OCI-M1 (cell line): ENCODE measurements at places on chromosomes 6 and 20.
A peak's percentile ranks its signal among the peaks of the same experiment; 100 is the strongest.

DNA sequence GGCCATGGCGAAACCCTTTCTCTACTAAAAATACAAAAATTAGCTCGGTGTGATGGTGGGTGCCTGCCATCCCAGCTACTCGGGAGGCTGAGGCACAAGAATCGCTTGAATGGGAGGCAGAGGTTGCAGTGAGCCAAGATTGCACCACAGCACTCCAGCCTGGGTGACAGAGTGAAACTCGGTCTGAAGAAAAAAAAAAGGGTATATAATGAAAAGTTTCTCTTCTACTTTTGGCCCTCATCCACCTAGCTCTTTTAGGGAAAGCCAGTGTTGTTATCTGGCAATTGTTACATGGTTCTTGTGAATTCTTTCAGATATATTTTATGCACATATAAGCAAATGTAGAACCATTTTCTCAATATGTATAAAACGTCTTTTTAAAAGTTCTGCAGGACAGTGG lies 19.0 kb downstream of the KIF3B start:
- DNase-seq, result no peak

GRCh38 chr6:137092018-137092417 lies 47.3 kb upstream of the IL20RA start:
- peak; percentile 18 for DNase-seq

GRCh38 chr6:143005816-143006215 lies 54.9 kb upstream of the AIG1 start:
- DNase-seq, result no peak

- DNase-seq, result no peak
Observed at GRCh38 chr6:164206807-164207423, 792.4 kb downstream of the QKI start.

GRCh38 chr6:132937466-132937906 lies 123.1 kb downstream of the RPS12 start:
- DNase-seq, result peak; percentile 78

GRCh38 chr6:166849749-166850183 lies 106.6 kb downstream of the RNASET2 start:
- no peak for DNase-seq

- DNase-seq, result peak; percentile 88
Observed at GRCh38 chr6:106997392-106998158, 23.0 kb upstream of the CD24 start.

DNA sequence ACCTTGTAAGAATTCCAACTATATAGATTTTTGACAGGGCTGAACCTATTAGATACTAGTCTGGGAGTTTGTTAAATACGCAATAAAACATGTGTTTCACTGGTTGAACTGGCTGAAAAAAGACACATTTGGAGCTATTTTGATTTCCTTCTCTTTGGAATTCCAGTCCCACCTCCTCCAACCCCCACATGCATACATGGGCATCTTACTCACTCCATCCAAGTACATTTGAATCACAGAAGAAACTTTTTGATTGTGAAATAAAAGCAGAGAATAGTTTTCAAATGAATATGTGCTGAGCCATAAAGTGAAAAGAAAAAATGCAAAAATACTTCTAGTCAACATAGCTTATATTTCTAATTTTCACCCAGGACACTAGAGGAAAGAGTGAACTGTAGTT lies 33.9 kb upstream of the STXBP5 start:
- no peak for DNase-seq

GRCh38 chr20:35497780-35498189 lies 31.7 kb downstream of the C20orf173 start:
- no peak for DNase-seq

- peak; percentile 50 for DNase-seq
Observed at GRCh38 chr20:12660918-12661317, 347.9 kb upstream of the SPTLC3 start.

GRCh38 chr6:82955841-82956240 lies 109.8 kb downstream of the UBE3D start:
- DNase-seq, result no peak

DNA sequence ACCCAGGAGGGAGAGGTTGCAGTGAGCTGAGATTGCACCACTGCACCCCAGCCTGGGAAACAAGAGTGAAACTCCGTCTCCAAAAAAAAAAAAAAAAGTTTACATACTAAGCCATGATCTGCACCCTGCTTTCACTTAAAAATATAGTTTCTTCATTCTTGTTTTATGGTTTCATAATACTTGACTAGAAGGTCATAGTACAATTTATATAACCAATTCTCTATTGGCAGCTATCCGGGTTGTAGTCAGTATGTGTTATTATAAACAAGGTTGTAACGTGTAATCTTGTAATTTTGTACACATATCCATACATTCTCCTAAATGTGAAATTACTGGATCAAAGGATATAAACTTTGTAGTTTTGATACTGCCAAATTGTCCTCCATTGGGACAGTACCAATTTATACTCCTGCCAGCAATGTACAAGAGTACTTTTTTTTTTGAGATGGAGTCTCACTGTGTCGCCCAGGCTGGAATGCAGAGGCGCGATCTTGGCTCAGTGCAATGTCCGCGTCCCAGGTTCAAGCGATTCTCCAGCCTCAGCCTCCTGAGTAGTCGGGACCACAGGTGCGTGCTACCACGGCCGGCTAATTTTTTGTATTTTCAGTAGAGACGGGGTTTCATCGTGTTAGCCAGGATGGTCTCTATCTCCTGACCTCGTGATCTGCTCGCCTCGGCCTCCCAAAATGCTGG lies 144.8 kb downstream of the GJA10 start:
- DNase-seq, result no peak

DNA sequence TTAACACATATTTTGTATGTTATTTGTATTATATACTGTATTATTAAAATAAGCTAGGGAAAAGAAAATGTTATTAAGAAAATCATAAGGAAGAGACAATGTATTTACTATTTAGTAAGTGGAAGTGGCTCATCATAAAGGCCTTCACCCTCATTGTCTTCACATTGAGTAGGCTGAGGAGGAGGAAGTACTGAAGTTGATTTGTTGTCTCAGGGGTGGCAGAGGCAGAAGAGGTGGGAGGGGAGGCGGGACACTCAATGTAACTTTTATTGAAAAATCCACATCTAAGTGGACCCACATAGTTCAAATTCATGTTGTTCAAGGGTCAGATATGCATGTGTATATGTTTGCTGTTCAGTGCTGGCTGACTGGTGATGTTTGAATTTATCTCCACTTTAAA lies 210.2 kb upstream of the CITED2 start:
- no peak for DNase-seq

DNA sequence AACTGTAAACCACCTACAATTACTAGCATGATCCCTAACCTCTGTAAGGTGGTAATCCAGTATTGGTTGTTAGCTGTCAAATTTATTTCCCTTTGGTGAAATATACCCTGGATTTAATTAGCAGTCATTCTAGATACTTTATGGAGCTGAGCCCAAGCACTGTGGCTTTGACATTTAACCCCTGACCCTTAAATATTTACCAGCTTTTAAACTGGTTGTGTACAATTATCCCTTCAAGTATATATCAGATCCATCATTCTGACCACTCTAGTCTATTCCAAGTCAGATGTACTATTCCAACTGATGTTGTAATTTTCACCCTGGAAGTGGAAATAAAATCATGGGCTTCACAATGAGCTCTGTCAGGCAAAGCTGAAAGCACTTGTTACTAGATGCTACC lies 229.6 kb downstream of the FOXC1 start:
- DNase-seq, result no peak

DNA sequence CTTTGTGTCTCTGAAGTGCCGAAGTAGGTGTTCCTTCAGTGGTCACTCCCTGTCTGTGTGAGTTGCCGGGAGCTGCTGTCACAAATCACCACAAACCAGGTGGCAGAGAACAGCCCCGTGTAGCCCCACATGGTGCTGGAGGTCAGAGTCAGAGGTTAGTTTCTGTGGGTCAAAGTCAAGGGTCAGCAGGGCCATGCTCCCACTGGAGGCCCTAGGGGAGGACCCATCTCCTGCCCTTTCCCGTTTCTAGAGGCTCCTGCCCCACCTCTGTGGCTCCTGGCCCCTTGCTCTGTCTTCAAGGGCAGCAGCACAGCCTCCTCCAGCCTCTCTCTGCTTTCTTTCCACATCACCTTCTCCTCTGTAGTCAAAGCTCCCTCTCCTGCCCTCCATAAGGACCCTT lies 264.3 kb downstream of the TAF4 start:
- no peak for DNase-seq

DNA sequence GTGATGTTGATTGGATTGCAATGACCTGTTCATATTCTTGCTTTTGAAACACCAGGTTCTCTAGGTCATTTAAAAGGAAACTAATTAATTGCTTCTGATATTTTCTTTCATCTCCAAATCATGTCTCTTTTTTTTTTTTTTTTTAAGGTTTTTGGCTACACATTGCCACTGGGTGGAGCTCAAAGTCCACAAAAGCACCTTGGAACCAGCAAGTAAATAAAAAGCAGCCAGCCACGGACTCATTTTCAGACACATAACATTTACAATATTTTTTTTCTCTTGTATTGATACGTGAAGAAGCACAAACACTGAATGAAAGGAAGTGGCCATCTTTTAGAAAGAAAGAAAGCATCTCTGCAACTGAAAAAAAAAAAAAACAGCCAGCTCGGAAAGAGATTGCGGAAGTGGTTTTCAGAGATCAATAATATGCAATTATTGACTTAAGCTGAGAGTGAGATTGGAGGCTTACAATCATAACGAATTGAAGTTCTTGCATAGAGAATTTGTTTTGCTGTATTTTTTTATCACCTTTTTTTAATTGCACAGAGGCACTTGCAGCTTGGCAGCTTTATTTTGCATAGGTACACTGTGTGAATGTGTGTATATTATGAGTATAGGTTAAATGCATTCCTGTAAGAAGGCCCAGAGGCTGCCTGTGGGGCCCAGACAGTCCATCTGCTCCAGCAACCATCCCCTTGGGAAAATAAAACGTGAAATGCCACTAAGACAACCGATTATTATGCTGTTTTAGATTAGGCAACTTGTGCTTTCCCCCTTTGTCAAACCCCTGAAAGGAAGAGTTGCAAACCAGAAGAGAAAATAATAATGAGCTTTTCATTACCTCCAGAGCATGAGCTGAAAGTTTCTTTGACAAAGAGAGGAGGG lies 28.2 kb downstream of the CGA start:
- peak; percentile 77 for DNase-seq

DNA sequence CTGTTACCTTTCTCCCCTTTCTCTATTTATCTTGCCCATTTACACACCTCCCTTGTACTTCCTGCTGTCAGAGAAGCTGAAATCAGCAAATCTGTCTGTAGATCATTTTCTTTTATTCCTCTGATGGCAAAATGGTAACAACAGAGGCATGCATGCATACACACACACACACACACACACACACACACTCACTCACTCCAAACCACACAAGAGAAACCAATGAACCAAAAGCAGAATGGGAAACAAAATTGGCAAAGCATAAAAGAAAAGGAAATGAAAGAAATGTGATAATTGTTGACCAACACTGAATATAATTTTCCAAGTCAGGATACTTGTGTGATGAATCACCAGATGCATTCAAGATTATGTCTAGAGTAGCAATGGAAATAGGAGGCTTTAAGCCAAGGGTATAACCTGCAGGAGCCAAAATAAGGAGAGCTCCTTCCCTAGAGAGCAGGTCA lies 172.4 kb downstream of the PLCB4 start:
- no peak for DNase-seq

DNA sequence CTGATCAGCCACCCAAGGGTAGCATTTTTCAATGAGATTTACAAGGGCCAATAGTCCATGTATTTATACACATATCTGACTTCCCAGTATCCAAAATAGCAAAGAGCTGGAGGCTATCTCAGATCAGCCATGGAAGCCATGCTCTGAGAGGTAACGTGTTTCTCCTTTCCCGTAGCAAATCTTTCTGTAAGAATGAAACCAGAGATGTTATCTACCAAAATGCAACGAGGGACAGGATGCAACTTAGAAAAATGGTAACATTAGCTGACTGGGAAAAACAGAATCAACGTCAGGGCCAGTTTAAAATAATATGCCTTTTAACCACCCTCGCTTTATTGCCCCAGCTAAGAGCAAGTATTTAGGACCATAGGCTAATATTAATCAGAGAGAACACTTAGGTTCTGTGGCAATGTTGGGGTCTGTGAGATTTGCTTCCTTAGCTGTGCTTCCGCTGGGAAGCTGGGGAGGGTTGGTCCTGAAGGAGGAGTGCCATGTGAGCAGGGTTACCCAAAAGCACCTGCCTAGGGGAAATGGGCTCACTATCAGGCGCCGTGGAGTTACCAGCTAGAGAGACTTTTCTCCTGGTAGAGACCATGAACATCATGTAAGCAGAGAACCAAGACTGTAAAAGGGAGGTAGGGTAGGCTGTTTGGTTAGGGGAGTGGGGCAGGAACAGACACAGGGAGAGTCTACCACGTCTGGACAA lies 1.2 kb downstream of the ZNF831 start:
- no peak for DNase-seq
